ENCODE measurements at places on chromosomes 1 and 21.

GRCh38 chr1:167457936-167458584, 60.3 kb downstream of the CD247 start:
- peaks cover 12% of the 10 kb centered on the region for H3K4me1 ChIP-seq
- DNase-seq = no peak
- H3K27ac ChIP-seq = no peak overlapping the region
- no peaks in the 10 kb centered on the region for H3K36me3 ChIP-seq

- H3K27me3 ChIP-seq = no peaks in the 10 kb centered on the region
- DNase-seq = no peak
- H3K27ac ChIP-seq = no peak overlapping the region
- H3K4me1 ChIP-seq = no peaks in the 10 kb centered on the region
- no peaks in the 10 kb centered on the region for H3K36me3 ChIP-seq
These were observed 300.7 kb upstream of the SPAG17 start for GRCh38 chr1:118485757-118486156.

- peaks cover 23% of the 10 kb centered on the region for H3K27me3 ChIP-seq
- no peak overlapping the region for H3K4me3 ChIP-seq
- no peaks in the 10 kb centered on the region for H3K4me1 ChIP-seq
- no peak for DNase-seq
These were observed 20.2 kb downstream of the NKAIN1 start for GRCh38 chr1:31219489-31219888.

DNA sequence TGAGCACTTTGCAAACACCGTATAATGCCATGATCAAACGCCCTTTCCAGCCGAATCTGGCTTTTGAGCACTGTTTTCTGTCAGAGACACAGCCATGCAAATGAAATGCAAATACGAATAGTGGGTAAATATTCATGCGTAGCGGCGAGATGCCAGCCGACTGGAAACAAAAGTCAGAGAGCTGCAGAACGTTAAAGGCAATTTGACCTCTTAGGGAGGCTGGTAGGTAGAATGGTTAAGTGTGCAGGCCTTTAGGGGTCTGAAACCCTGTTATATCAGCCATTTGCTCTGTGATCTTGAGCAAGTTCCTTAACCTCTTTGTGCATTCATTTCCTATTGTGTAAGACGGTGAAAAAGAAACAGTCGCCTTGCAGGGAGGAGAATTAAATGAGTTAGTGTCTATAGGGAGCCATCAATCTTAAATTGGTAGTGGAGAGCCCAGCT, 6.5 kb upstream of the SDHB start:
- no peak for DNase-seq
- no peak overlapping the region for H3K4me3 ChIP-seq
- H3K27ac ChIP-seq = no peak overlapping the region
- H3K36me3 ChIP-seq = no peaks in the 10 kb centered on the region
- no peaks in the 10 kb centered on the region for H3K4me1 ChIP-seq

All from esophagus muscularis mucosa (tissue), 4 donors.